Progenitor cell of endocrine pancreas (in vitro differentiated cells): ENCODE measurements at places on chromosomes 3 and 15. TPM values are rescaled to one million over a fixed set of nuclear protein-coding genes. Genes with fewer than 3 reads are reported as not detected.

Gene CLSTN2
- 2.8 and 2.9 TPM in 2 replicates for total RNA-seq

GRCh38 chr3:129598000-129598381, 8.5 kb downstream of the PLXND1 start:
- no peak for DNase-seq

Gene GOLGA8S
- 0.81 and 0.84 TPM in 2 replicates for total RNA-seq

GRCh38 chr3:7000501-7000900, 139.6 kb downstream of the GRM7 start:
- no peak for DNase-seq
